ENCODE measurements at places on chromosomes 7 and 10. TPM values are rescaled to one million over a fixed set of nuclear protein-coding genes. Genes with fewer than 3 reads are reported as not detected.
A peak's percentile ranks its signal among the peaks of the same experiment; 100 is the strongest.

- DNase-seq: no peak
- no peaks in the 10 kb centered on the region for H3K27me3 ChIP-seq
- H3K27ac ChIP-seq: no peak overlapping the region
- H3K4me1 ChIP-seq: no peaks in the 10 kb centered on the region
- no peaks in the 10 kb centered on the region for H3K36me3 ChIP-seq
These were observed 653.8 kb downstream of the ANKRD7 start for GRCh38 chr7:118878336-118878735.

- peaks cover 2% of the 10 kb centered on the region for H3K36me3 ChIP-seq
- no peaks in the 10 kb centered on the region for H3K27me3 ChIP-seq
- no peak for DNase-seq
- no peak overlapping the region for H3K27ac ChIP-seq
- H3K4me1 ChIP-seq: peaks cover 42% of the 10 kb centered on the region
- H3K4me3 ChIP-seq: no peak overlapping the region
These were observed 129.1 kb downstream of the LRRC4 start for GRCh38 chr7:127901895-127902703.

- H3K27ac ChIP-seq: no peak overlapping the region
- H3K4me1 ChIP-seq: no peaks in the 10 kb centered on the region
These were observed 188.2 kb downstream of the TEX36 start for GRCh38 chr10:125494651-125495239.

Gene TUBAL3
- total RNA-seq: not detected

Gene AOAH
- total RNA-seq: not detected

- no peaks in the 10 kb centered on the region for H3K4me1 ChIP-seq
- no peak for DNase-seq
- H3K36me3 ChIP-seq: no peaks in the 10 kb centered on the region
- H3K27me3 ChIP-seq: peaks cover 13% of the 10 kb centered on the region
- no peak overlapping the region for H3K27ac ChIP-seq
These were observed 199.6 kb upstream of the HDAC9 start for GRCh38 chr7:18295781-18296423.

GRCh38 chr10:119208553-119208940 is 1.2 kb downstream of the GRK5 start:
- H3K27ac ChIP-seq: peak overlapping the region; percentile 86
- H3K27me3 ChIP-seq: no peaks in the 10 kb centered on the region
- no peaks in the 10 kb centered on the region for H3K36me3 ChIP-seq
- peaks cover 59% of the 10 kb centered on the region for H3K4me1 ChIP-seq

DNA sequence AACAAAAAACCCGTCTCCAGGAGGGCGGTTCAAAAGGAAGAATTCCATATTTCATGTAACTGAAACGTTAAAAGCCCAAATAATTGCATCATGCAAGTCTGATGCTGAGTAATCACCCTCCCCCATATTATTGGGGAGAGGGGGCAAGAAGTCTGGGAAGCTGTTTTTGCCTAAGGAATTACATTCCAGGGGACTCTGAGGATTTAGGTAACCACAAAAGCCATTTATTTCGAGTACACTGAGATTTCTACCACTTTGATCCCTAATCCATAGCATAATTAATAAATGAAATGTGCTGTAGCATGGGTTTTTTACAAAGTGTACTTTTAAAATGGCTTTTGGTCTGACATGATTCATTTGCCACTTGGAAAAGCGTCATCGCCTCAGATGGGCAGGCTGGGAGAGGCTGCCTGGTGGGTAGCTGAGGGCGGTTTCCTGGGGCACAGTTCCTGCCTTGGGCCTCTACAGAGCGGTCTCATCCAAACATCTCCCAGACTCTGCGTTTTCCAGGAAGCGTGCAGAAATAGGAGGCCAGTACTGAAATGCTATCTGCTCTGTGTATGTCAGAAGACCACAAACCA is 106.5 kb downstream of the TCF7L2 start:
- peaks cover 18% of the 10 kb centered on the region for H3K36me3 ChIP-seq
- DNase-seq: peak; percentile 59
- peaks cover 1% of the 10 kb centered on the region for H3K27me3 ChIP-seq
- H3K4me1 ChIP-seq: peaks cover 30% of the 10 kb centered on the region
- H3K4me3 ChIP-seq: peak overlapping the region; percentile 46

DNA sequence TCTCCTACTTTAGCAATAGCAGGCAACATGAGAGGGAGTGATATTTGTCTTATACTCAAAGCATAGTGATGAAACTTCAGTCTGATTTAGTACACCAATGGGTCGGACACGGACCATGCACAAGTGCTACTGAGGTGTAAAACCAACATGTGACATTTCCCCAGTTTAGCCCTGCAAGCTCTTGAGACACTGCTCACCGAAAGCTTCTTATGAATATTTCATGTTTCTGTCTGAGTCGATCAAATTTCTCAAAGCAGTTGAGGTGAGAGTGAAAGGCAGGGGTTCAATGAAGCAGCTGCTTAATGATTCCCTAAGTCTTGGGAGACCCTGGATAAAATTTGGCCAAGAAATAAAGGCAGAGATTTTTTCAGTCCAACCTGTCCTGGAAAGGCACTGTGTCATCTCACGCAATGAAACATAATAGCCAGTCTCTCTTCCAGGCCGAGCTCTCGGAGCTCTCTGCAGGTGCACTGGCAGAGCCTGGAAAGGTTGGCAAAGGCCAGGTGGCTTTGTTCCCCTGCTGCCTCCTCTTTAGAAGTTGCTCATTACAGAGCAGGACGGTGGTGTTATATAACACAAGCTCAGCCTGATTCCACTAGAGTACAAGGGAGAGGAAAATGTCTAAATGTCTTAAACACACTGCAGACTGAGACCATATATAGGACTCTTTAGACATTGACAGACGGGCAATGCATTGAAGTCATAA is 33.9 kb upstream of the XPNPEP1 start:
- no peaks in the 10 kb centered on the region for H3K36me3 ChIP-seq
- no peaks in the 10 kb centered on the region for H3K27me3 ChIP-seq
- H3K4me3 ChIP-seq: no peak overlapping the region
- peaks cover 20% of the 10 kb centered on the region for H3K4me1 ChIP-seq
- no peak for DNase-seq

GRCh38 chr10:34180749-34181148 is 634.3 kb downstream of the PARD3 start:
- H3K36me3 ChIP-seq: no peaks in the 10 kb centered on the region
- H3K4me1 ChIP-seq: peaks cover 16% of the 10 kb centered on the region
- H3K4me3 ChIP-seq: no peak overlapping the region
- no peak for DNase-seq

Gene NODAL
- total RNA-seq: not detected

GRCh38 chr7:101739775-101740398 is 77.5 kb upstream of the CUX1 start:
- no peak overlapping the region for H3K27ac ChIP-seq
- no peaks in the 10 kb centered on the region for H3K36me3 ChIP-seq
- H3K4me1 ChIP-seq: no peaks in the 10 kb centered on the region
- DNase-seq: no peak
- peaks cover 18% of the 10 kb centered on the region for H3K27me3 ChIP-seq
- H3K4me3 ChIP-seq: no peak overlapping the region

- no peaks in the 10 kb centered on the region for H3K27me3 ChIP-seq
- H3K27ac ChIP-seq: peak overlapping the region; percentile 69
- no peaks in the 10 kb centered on the region for H3K36me3 ChIP-seq
- H3K4me3 ChIP-seq: peak overlapping the region; percentile 38
- DNase-seq: peak; percentile 61
- peaks cover 52% of the 10 kb centered on the region for H3K4me1 ChIP-seq
These were observed 7.8 kb downstream of the TAS2R41 start for GRCh38 chr7:143485500-143485899.

DNA sequence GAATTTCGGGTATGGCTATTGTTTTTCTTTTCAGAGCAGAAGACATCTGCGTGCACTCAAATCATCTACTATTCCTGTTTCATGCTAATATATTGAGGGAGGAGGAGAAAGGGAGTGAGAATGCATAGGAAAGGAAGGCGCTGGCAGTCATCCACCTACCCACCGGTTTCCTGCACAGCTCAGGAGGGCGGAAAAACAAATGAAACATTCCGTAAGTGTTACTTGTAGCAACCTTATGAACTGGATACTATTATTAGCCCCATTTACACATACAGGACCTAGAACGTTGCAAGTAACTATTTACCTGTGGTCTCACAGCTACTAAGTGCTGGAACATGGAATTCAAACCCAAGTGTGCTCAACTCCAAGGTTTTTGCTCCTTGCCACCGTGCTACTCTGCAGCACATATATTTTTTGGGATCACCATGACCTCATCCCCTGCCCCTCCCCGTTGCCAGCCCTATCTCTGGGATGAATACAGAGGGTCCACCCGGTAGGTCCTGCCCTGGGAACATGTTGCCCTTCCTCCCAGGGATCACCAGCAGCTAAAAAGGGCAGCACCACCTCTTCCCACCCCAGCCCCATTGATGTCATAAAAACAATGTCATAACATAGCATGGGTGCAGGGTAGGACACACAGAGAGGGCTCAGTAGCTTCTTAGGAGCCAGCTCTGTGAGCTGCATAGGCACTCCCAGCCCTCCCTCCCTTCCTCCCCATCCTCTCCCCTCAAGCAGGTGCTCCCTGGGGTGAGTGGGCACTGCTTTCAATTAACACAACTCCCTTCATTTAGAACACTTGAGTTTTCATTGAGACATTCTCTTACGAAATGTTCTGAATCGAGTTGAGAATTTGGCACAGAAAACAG is 16.9 kb downstream of the GFRA1 start:
- no peaks in the 10 kb centered on the region for H3K36me3 ChIP-seq
- H3K27me3 ChIP-seq: no peaks in the 10 kb centered on the region
- peaks cover 10% of the 10 kb centered on the region for H3K4me1 ChIP-seq
- no peak for DNase-seq
- no peak overlapping the region for H3K27ac ChIP-seq

Gene METTL27
- 4.5 TPM for total RNA-seq

GRCh38 chr10:128217136-128217535 is 90.9 kb upstream of the MKI67 start:
- no peak for DNase-seq
- H3K4me3 ChIP-seq: no peak overlapping the region
- H3K4me1 ChIP-seq: no peaks in the 10 kb centered on the region
- no peak overlapping the region for H3K27ac ChIP-seq
- H3K36me3 ChIP-seq: no peaks in the 10 kb centered on the region

- no peak overlapping the region for H3K27ac ChIP-seq
- no peak overlapping the region for H3K4me3 ChIP-seq
- no peak for DNase-seq
- H3K36me3 ChIP-seq: peaks cover 6% of the 10 kb centered on the region
- peaks cover 10% of the 10 kb centered on the region for H3K27me3 ChIP-seq
These were observed 23.7 kb downstream of the SHH start for GRCh38 chr7:155788616-155789000.

- peaks cover 23% of the 10 kb centered on the region for H3K4me1 ChIP-seq
- H3K27ac ChIP-seq: no peak overlapping the region
- H3K36me3 ChIP-seq: no peaks in the 10 kb centered on the region
- H3K4me3 ChIP-seq: peak overlapping the region; percentile 80
- peaks cover 13% of the 10 kb centered on the region for H3K27me3 ChIP-seq
- DNase-seq: no peak
These were observed 60.6 kb upstream of the MSMB start for GRCh38 chr10:46106410-46107255.

DNA sequence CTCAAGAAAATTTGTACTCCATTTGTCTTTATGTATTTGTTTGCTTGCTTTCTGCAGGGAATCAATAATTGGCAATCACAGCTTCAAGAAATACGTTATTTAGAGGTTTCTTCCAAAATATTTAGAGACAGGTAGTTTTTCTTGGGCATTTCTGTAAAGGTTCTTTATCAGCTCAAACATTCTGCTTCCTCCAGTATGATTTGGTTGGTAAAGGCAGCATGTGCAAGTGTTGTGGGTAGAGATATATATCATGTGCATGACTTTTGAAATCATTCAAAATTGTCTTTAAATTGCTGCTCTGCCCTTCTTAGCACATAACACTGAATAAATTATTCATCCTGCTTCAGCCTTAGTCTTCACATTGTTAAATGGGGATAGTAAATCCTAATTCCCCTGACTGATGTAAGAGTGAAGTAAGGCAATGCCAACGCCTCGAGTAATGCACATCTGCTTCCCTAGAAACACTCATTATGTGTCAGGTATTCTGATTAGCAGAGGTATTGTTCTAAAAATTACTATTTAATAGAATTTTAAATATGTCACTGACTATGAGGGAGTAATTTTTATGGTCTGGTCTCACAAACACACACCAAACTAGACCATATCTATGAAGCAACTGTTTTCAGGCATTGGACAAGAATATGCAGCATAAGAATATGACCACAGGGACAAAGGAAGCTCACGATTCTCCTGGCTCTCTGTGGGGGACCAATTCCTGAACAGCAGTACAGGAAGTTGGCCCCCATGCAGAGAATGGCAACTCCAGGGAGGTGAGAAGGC is 77.3 kb upstream of the AKR1E2 start:
- no peak for DNase-seq
- H3K27me3 ChIP-seq: no peaks in the 10 kb centered on the region
- H3K4me3 ChIP-seq: no peak overlapping the region
